AG09319 (cell line): ENCODE measurements at places on chromosomes 4 and X.

DNA sequence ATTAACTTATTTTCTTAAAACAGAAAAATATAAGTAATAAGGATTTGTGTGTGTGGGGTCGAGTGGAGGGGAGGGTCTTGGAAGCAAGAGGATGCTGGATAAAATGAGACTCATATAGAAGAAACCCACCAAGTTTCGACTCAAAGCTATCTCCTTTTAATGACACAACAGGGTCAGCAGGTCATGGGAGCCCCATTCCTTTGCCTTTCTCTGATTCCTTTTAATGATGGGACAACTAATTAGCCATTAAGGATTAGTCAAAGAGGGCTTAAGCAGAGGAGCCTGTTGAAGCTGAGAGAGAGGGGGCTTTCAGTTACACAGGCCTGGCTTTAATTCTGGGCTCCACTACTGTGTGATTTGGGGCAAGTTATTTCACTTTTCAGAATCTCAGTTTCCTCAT, 102.8 kb downstream of the GPR50 start:
- no peak for DNase-seq

- no peak for DNase-seq
Observed at GRCh38 chrX:22404297-22404696, 131.6 kb downstream of the CBLL2 start.

GRCh38 chrX:103376118-103376978, at the start of gene BEX3:
BEX3 (plus strand) TSS chrX:103376538; CDS start chrX:103377522, 984 bp downstream.
- DNase-seq = peak; percentile 20

GRCh38 chr4:176789955-176790354, 2.8 kb downstream of the VEGFC start:
- DNase-seq = no peak

DNA sequence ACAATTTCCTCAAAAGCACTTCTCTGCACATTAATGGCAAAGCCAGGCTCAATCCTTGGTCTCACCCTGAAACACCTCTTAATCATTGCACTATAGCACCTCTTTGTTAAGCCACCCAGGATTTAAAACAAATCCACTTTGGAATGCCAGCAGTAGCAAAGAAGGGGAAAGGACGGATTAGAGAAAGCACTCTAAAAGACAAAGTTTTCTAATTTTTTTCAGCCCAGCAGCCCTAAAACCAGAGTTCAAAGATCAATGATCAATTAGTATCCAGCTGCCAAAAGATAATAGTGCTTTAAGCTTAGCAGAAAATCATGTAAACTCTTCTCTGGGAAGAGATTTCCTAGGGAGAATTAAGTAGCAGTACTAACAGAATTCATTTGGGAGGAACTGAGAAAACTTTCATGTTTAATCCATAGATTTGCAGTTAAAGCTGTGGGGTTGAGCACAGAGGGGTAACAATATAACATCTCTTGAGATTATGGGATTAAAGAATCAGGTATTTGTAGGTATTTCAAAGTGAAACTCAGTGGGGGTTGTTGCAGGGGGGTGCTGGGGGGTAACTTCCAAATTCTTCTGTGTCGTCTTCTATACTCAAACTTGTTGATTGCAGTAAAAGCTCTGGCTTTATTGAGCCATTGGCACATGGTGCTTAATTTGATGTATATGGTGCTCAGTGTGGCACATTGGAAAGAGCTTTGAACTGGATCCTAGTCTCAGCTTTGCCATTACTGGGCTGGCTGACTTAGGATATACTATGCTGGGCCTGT, 61.8 kb downstream of the LRRC66 start:
- DNase-seq = no peak

GRCh38 chr4:74018771-74019170, 19.7 kb downstream of the CXCL3 start:
- no peak for DNase-seq

DNA sequence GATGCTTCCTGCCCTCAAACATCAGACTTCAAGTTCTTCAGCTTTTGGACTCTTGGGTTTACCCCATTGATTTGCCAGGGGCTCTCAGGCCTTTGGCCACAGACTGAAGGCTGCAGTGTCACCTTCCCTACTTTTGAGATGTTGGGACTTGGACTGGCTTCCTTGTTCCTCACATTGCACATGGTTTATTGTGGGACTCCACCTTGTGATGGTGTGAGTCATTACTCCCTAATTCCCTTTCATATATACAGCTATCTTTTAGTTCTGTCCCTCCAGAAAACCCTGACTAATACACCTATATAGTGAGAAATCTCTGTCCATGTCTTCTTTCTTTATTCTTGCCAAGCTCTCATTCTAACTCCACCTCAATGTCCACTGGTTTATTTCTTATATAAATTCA, 736.9 kb upstream of the HS3ST1 start:
- DNase-seq = no peak

- DNase-seq = no peak
Observed at GRCh38 chrX:132231587-132231986, 12.3 kb upstream of the RAP2C start.

DNA sequence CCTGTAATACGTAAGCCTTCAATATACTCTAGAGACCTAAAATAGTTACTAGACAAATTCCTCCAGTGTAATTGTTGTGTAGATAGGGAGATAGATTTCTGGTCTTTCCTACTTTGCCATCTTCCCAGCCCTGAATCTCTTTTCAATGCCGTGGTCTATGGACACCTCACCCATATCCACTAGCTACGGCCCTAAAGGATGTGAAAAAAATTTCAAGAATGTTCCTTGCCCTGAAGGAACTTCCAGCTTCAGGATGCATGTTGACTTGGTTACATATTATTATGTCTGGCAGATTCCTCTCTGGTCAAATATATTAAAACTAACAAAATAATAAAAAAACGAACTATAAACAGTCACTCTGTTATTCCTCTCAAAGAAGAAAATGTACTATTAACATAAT, 52.4 kb upstream of the TSPAN5 start:
- no peak for DNase-seq

GRCh38 chrX:270848-271367, 10.3 kb upstream of the PLCXD1 start:
- DNase-seq = no peak

DNA sequence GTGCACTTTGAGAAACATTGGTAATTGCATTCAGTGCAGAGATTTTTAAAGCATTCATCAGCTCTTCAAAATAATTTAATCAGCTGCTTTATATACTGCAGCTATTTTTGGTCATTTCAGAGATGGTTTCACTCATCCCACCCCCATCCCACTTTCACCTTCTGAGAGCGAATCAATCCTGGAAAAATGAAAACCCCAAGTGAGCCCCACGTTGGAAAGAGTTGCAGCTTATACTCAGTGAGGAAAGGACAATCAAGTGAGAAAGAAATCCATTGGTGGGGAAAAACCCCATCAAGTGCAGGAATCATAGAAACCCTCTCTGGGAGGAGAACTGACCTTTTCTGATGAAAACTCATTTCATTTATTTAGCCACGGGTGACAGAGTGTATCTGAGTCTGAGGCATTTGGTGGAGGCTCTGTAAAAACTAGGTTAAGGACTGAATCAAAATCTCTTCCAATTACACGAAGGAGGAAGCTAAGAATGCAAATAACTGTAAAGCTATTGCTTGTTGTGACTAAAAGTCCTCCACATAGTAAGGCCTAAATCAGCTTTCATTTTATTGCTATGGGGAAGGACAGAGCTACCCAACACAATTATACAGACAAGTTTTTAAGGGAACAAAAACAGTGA, 240.4 kb upstream of the PGRMC2 start:
- no peak for DNase-seq

DNA sequence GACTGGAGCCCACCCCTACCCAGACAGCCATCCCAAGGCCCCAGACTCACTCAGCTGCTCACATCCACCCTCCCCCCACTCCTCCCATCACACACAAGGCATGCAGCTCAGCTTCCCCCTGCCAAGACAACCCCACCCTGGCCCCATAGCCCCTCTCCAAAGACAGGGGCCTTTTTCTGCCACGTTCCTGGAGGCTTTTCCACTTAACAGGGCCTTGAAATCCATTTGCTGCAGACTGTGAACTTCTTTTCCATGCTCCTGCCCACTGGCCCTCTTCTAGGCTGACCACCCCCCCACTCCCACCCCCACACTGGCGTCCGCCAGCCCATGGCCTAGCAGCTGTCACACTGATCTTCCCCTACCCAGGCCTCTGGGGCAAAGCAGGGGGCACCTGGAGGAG, 76.0 kb downstream of the PJA1 start:
- no peak for DNase-seq

GRCh38 chr4:145298885-145299284, 118.5 kb upstream of the OTUD4 start:
- DNase-seq = no peak
